Midbrain (tissue), 1 donor: ENCODE measurements at places on chromosomes 16 and 17.

- peak; percentile 72 for DNase-seq
Observed at GRCh38 chr17:29076722-29077121, 33.8 kb downstream of the PIPOX start.

- DNase-seq = no peak
Observed at GRCh38 chr17:78986649-78987328, 7.1 kb upstream of the LGALS3BP start.

- DNase-seq = no peak
Observed at GRCh38 chr17:54979657-54980056, 11.1 kb downstream of the STXBP4 start.

DNA sequence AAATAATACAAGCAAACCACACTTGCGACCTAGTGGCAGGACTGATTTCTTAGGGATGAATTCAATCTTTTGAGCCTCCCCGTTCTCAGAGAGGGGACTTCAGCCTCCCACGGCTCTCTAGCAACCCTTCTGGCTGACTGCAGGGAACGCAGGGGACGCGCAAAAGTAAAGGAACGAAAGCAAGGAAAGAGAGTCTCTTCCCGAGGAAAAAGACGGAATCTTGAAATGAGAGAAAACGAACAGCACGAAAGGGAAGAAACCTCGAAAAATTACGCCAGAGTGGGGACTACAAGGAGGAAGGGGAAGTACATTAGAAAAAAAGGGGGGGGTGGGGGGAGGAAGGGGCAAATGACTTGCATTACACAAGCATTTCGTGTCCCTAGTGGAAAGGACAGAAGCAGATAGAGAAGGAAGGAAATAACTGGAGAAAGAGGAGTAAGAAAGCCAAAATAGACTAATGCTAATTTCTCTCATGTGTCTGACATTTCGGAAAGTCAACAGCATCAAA lies 1.2 kb downstream of the GRB2 start:
- peak; percentile 68 for DNase-seq

- DNase-seq = no peak
Observed at GRCh38 chr16:30556125-30556473, 2.1 kb downstream of the ZNF764 start.

GRCh38 chr17:38656959-38657823 lies 17.6 kb downstream of the EPOP start:
- peak; percentile 75 for DNase-seq

- no peak for DNase-seq
Observed at GRCh38 chr16:48426244-48427141, 41.3 kb upstream of the SIAH1 start.
